ENCODE measurements at places on chromosomes 16 and 17.

- peak; percentile 42 for DNase-seq
Observed at GRCh38 chr17:17935321-17936271, 36.6 kb downstream of the TOM1L2 start.

DNA sequence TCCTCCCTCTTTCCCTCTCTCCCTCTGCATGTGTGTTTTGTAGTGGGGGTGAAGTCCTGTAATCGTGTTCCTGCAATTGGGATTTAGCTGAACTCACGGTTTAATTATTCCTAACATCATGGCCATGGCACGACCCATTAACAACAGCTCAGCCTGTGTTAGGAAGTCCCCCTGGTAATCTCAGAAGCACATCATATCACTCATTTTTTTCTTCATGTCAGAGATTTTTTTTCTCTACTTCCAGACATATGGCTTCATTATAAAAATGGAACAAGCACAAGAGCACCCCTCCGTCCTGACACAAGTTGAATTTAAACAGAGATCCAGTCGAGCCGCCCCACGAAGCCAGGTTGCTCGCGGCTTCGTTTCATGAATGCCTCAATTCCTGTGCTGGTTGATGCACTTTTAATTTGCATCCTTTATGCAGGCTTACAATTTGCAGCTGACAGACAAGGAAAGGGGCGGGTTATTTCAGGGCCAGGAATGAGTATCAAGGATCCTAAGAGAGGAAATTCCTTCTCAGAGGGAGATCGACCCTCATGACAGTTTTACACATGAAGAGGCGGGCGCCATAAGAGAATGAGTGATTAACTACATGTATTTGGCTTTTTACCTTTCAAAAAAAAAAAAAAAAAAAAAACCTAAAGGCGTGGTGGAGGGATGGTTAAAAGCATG is 192.9 kb downstream of the MAF start:
- no peak for DNase-seq

- peak; percentile 29 for DNase-seq
Observed at GRCh38 chr16:88610080-88610479, 28.3 kb upstream of the IL17C start.

DNA sequence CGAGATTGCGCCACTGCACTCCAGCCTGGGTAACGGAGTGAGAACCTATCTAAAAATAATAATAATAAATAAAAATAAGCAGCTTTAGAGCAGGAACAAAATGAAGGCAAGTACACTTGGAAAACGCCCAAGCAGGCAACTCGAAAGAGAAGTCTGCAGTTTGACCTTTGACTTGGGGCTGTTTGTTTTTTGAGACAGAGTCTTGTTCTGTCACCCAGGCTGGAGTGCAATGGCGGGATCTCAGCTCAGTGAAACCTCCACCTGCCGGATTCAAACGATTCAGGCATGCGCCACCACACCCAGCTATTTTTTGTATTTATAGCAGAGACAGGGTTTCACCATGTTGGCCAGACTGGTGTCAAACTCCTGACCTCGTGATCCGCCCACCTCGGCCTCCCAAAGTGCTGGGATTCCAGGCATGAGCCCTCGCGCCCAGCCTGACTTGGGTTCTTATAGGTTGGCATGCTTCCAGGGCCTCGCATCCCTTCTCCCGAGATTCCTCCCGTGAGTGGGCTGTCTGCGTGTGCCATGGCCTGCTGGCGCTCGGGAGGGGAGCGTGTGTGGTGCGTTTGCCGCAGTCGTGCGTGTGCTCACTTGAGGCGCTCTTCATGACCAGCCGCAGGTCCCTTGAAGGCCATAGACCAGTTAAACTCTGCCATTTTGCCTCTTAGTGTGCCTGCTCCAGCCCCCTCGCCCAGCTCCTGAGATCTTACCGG is 18.4 kb upstream of the UBE2I start:
- no peak for DNase-seq

DNA sequence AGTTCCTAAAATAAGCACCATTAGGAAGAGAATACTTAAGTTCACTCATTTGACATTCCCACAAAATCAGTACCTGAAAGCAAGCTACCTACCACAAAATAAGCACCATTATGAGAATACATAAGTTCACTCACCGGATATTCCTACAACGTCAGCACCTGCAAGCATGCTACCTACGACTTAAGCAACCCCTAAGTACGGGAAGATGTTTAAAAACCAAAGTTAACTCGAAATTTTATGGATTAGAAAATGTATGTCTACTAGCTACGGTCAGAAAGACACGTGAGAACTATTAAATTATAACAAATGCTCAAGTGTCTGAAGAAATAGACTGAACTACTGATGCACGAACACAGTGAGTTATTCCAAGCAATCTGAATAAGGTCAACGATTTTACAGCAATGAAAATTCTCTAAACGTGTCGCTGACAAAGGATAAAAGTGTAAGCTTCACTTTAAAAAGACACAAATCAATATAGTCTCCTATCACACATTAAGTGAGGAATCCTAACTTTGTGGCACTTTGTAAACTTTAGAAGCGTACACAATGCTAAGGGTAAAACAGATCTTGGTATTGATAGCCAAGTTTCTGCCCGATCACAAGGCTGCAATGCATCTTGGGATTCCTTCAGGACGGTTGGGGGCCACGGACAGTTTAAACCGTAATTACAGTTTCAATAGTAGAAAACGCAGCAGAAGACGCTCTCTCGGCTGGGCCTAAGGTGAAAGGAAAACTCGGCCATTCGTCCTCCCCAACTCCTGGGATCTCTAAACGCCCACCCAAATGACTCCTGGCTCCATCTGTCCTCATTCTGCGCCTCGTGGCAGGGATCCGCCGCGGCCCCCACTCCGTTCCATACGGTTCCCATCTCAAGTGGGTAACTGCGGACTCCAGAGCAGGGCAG is 1.3 kb downstream of the GSPT1 start:
- no peak for DNase-seq

GRCh38 chr17:17635126-17635525 is 43.6 kb upstream of the PEMT start:
- DNase-seq = no peak

DNA sequence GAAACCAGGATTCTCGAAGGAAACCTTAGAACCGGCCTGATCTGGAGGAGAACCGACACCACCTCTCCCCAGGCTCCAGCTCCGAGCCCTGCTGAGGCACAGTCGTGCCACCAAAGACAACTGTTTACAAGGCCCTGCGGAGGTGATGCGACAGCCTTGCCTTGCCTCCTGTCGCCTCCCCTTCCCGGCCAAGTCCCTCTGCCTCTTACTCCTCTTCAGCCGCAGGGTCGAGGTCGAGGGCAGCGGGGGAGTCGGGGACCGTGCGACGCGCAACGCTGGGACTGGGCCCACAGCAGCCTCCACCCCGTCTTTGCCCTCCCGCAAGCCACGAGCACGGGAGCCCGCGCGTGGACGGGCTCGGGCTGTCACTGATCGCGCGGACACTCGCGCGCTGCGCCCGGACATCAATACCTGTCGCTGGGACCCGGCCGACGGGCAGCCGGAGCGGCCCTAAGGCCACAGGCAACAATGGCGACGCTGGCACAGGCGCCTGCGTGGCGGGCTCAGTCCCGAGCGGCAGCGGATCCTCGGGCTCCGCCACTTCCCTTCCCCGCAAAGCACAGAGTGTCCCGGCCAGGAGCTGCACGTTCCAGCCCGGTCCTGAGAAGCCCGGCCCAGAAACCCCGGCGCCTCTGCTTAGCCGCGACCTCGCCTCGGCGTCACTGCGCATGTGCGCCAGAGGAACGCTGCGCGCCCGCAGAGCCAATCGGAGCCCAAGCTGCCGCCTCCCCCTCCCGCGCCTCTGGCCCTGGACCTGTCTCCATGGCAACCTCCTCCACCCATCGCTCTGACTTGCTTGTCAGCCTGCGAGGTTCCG is at the start of gene ZNF287:
Gene ZNF287 (minus strand): TSS at position 664 of the 817 bp plus-strand sequence. CDS start 1,473 bp downstream, outside the sequence.
- peak; percentile 97 for DNase-seq

- DNase-seq = no peak
Observed at GRCh38 chr17:27575096-27575911, 55.7 kb upstream of the LGALS9 start.

DNA sequence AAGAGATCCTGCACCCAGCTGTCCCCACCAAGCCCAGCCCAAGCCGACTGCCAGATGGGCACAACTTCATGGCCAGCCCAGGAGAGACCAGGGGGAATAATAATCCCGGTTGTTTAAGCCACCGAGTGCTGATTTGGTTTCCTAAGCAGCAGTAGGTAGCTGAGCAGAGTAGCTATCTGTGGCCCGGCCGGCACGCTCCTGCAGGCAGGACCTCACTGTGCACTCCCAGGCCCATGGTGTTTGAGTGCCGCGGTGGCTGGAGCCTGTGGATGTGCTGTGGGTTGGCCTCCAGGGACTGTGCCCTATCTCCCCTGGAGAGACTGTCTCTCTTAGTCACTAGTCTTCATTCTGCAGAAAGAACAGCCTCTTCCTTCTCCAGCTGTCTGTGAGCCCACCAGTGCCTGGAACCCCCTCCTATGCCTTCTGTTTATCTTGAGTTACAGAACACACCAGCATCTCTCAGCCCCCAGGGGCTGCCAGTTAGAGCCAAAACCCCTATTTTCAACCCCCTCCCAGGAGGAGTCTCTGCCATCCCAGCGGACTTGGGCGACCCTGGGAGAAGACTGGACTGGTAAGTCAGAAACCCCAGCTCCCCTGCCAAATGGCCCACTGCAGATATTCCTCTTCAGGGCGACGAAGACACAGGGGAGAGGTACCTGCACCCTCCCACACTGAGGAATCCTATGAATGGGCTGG is 152.0 kb downstream of the SDK2 start:
- no peak for DNase-seq

- no peak for DNase-seq
Observed at GRCh38 chr17:56867948-56868376, 34.0 kb downstream of the DGKE start.

GRCh38 chr17:77724876-77725615 is 233.5 kb upstream of the TNRC6C start:
- no peak for DNase-seq

- peak; percentile 62 for DNase-seq
Observed at GRCh38 chr17:59165933-59166342, 10.4 kb downstream of the PRR11 start.

- peak; percentile 4 for DNase-seq
Observed at GRCh38 chr16:48892893-48893292, 282.9 kb upstream of the N4BP1 start.

DNA sequence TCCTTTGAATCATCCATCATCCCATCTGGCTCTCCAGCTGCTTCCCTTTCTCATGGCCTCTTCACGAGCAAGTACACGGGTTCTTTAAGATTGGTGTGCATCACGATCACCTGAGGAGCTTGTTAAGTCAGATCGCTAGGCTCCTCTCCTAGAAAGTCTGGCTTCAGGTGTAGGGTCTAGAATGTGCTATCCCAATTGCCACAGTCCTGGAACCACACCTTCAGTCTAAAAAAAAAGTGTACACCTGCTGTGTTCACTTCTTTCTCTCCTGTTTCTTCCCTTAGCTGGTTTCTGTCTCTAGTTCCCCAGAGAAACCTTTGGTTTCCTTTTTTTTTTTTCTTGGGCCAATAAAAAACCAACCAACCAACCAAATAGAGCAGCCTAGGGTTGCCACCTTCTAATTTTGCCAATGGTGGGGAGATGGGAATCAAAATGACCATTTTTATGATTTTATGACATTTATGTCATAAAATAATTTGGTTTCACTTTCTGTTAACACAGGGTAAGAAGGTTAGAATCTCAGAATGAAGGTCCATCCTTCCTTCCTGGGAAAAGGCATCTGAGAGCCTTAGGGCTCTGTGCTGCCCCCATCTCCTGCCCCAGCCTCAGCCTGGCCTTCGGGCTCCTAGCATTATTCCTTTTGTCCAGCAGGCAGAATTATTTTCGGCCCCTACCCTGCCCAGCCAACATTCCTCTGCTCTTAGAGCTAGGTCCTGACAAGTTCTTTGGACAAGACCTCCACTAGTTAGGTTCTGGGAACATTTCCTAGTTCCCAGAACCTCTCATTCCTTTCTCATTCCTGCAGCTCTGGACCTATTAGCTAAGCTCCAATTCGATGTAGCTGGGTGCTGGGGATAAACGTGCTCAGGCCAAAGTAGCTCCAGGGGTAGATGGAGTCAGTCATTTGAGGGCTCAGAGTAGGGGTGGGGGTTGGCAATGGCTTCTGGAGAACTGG is 1.9 kb upstream of the GGT6 start:
- DNase-seq = no peak

GRCh38 chr17:57001541-57001940 is 23.6 kb downstream of the SCPEP1 start:
- no peak for DNase-seq

DNA sequence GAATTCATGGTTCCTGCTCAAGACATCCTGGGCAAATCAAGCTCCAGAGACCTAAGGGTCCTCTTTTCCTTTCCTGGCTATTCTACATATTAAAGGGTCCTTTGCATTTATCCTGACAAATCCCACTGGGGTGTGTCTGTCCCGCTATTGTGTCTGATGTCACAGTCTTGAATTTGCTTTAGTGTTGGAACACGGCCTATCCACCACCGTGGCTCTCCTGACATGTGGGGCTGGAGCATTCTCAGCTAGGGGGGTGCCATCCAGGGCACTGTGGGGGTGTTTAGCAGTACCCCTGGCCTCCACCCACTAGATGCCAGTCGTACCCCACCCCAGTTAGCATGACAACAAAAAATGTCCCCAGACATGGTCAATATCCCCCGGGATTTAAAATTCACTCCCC is 92.9 kb downstream of the IRF8 start:
- DNase-seq = no peak

- DNase-seq = no peak
Observed at GRCh38 chr16:61684541-61684940, 351.7 kb downstream of the CDH8 start.

- no peak for DNase-seq
Observed at GRCh38 chr16:85733155-85733838, 17.6 kb downstream of the C16orf74 start.

DNA sequence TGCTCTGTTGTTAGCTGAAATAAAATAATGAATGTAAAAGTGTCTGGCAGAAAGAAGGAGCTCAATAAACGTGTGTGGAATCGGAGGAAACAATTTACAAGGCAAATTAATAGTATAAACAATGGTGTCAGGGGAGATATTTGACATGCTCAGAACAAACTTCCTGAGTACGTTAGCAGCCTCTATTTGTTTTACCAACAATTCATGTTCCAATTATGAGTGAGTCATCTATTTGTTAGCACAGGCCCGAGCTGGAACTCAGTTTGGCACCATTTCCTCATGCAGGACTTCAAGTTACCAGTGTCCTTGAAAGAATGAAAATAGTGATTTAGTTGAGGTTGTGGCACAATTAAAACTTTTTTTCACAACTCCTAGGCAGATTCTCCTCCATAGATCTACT is 9.1 kb downstream of the ASIC2 start:
- peak; percentile 91 for DNase-seq

DNA sequence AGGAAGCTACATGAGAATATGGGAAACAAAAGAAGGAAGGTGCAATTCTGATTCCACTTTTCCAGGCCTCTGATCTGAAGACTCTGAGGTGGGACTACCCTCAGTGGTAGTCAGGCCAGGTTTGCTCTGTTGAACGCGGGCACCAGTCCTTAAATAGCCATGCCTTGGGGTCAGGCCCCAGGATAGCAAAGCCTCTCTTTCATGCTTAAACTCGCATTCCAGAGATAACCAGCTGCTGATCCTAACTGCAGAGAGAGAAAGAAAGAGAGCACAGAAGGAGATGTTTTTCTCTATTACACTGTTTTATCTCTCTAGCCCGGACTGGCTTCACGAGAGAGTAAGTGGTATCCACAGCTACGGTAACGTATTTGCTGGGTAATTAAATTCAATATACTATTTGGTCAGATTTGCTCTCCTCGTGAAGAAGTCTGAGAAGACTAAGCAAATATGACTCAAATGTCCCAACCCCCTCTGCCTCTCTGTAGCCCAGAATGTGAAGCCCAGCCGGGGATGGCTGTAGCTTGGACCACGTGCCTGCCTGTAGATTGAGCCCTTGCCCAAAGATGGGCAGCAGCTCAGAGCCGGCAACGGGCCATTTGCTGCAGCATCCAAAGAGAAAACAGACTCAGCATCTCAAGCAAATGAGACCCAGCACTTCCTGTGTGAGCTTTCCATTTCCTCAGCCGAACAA is 122.2 kb downstream of the SMG6 start:
- no peak for DNase-seq

- no peak for DNase-seq
Observed at GRCh38 chr16:87229230-87230188, 87.7 kb downstream of the C16orf95 start.

Data from A549 (cell line).